OCI-LY7 (cell line): ENCODE measurements at places on chromosomes 6 and 20. TPM values are rescaled to one million over a fixed set of nuclear protein-coding genes. Genes with fewer than 3 reads are reported as not detected.

BIRC7 gene
- total RNA-seq: 0.39 and 0.42 TPM in 2 replicates

GRCh38 chr20:19964289-19965265 is 52.6 kb upstream of the NAA20 start:
- no peak for DNase-seq

DNA sequence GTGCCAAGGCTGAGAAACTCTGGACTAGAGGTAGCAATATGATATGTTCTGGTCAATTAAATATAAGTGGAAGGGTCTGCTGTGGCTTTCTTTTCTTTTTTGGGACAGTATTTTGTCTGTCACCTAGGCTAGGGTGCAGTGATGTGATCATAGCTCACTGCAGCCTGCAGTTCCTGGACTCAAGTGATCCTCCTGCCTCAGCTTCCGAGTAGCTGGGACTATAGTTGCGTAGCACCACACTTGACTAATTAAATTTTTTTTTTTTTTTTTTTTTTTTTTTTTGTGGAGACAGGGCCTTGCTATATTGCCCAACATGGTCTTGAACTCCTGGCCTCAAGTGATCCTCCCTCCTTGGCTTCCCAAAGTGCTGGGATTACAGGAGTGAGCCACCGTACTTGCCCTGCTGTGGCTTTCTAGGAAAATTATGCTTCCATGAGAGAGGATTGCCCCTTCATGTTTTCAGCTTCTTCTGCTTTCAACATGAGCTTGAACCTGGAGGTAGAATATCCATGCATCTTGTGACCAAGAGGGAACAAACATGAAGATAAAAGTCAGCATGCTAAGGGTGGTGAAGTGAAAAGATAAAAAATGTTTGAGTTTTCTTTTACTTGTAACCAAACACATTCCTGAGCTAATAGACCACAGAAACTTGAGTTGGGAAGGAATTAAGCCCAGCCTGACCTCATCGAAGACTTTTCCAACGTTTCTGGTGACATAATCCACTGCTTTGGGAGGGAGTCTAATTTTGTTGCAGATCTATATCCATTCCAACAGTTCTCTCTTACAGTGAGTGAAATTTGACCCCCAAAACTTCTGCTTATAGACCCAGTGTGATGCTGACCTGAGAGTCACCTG is 75.1 kb downstream of the CARMIL1 start:
- DNase-seq: no peak

DNA sequence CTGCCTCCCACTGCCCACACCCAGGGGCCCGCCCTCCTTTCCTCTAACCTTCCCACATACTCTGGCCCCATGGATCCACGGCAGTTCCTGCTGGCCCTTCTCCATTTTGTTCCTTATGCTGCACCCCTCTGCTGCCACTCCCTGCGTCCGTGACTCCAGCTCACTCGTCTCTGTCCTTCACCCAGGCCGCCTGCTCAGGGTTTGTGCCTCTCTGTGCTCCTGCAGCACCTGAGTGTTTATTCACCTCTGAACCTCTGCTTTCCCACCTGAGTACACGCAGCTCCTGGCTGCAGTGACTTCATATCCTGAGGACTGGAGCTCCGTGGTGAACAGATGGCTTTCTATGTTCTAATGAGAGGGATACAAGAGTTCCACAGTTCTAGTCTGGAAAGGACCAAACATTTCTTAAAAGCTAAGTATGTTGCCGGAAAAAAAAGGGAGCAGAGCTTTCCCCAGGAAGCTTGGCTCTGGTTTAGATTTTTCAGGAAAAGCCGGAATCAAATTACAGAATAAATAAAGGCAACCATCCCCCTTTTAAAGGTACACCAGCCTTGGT is 1.5 kb upstream of the GNRH2 start:
- no peak for DNase-seq

GCLC gene
- total RNA-seq: 27.8 and 30.4 TPM in 2 replicates

DNA sequence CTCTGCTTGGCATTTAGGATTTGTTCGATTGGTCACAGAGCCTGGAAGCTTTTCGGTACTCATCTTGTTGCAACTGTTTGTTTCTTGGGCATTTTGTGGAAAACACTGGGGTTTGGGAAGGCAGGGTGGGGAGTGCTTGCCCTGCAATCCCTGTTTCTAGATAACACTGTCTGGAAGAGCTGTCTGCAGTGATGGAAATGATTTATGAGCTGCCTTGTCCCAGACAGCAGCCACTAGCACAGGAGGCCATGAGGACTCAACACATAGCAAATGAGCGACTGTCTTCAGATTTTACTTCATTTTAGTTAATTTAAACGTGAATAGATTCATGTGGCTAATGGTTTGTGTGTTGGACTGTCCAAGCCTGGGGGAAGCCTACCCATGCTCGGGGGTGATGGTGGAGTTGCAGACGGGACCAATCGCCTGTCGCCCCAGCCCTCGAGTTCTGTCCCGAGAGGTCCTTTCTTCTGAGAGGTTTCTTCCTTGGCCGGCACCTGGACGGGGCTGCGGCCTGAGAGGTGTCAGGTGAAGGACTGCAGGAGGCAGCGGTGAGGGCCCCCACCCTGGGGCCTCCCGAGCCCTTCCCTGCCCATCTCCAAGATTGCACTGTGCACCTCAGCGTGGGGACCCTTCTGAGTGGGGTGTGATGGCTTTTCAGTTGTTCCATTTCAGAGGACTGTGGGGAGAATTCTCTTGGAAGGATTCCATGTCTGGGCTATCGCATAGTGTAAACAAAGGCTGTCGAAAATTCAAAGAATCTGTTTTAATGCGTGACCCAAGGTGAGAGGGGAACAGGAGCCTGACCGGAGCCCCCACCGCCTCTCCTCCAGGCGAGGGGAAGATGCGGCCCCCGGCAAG is 55.4 kb downstream of the SMOC2 start:
- DNase-seq: no peak

DNA sequence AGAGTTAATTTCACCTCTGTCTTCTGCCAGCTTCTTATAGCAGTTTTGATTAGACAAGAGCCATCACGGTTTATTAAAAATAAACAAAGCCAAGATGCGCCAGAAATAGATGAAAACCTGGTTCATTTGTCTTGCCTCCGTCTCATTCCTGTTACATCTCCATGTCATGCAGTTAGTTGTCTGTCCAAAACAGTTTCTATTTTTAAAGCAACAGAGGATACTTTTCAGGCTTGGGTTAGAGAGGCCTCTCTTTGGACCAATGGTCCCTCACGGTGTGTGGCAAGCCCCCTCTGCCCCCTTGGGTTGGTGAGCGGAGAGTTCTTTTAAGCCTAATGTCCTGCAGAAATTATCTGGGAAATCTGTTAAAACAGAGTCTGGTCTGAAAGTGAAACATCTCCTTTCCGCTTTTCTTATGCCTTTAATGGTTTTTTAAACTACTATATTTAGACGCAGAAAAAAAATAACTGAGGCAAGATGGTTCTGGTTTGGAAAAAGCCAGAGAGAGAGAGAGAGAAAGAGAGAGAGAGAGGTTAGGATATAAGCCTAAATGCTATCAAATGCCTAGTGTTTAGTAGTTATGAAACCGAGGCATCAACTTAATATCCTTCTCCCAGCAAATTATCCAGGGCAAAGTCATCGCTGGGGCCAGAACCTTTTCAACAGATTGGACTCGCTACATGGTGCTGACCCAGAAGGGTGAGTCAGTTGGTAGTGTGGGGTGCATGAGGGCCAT is 64.5 kb downstream of the ZDHHC14 start:
- DNase-seq: no peak

- DNase-seq: peak; percentile 0
Observed at GRCh38 chr6:8707956-8708772, 272.8 kb upstream of the SLC35B3 start.

- DNase-seq: no peak
Observed at GRCh38 chr6:5125152-5126006, 40.2 kb downstream of the PPP1R3G start.

GRCh38 chr20:24996449-24997377 is 4.2 kb upstream of the APMAP start:
- no peak for DNase-seq

GRCh38 chr6:130928158-130928912 is 101.1 kb downstream of the SMLR1 start:
- DNase-seq: no peak

UBD gene
- total RNA-seq: not detected in 2 replicates

GRCh38 chr6:85569323-85569722 is 24.3 kb downstream of the SNX14 start:
- DNase-seq: no peak

- no peak for DNase-seq
Observed at GRCh38 chr6:12163744-12164507, 126.2 kb upstream of the EDN1 start.

MRAP2 gene
- total RNA-seq: not detected in 2 replicates

DNA sequence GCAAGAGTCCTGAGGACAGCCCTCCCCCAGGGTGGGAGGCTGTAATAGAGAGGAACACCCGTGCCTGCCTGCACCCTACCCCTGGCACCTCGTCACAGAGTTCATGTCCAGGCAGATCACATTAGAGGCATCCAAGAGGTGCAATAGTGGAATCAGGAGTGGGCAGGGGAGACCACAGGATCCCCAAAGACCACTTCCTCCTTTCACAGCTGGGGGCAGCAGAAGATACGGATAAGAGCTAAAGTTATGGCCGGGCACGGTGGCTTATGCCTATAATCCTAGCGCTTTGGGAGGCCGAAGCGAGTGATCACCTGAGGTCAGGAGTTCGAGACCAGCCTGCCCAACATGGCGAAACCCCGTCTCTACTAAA is 1.5 kb upstream of the CAPN11 start:
- no peak for DNase-seq

DNA sequence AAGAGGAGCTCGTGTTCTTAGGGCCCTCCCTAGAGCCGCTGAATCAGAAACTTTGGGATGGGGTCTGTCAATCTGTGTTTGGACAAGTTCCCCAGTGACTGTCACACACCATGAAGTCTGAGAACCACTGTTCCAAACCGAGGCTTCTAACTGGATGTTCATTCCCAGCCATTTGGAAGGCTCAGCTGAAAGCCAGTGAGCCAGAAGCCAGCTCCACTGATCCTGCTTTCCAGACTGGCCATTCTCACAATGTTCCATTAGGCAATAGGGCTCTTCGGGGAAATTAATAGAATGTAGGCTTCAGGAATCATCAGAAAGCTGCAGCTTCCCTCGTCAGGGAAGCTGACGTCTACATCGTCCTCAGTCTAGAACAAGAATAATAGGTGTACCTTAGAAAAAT is 90.8 kb upstream of the QKI start:
- no peak for DNase-seq

GRCh38 chr6:38404900-38405556 is 234.7 kb downstream of the BTBD9 start:
- no peak for DNase-seq

KHDC1 gene
- total RNA-seq: 22.3 and 22.6 TPM in 2 replicates

DNA sequence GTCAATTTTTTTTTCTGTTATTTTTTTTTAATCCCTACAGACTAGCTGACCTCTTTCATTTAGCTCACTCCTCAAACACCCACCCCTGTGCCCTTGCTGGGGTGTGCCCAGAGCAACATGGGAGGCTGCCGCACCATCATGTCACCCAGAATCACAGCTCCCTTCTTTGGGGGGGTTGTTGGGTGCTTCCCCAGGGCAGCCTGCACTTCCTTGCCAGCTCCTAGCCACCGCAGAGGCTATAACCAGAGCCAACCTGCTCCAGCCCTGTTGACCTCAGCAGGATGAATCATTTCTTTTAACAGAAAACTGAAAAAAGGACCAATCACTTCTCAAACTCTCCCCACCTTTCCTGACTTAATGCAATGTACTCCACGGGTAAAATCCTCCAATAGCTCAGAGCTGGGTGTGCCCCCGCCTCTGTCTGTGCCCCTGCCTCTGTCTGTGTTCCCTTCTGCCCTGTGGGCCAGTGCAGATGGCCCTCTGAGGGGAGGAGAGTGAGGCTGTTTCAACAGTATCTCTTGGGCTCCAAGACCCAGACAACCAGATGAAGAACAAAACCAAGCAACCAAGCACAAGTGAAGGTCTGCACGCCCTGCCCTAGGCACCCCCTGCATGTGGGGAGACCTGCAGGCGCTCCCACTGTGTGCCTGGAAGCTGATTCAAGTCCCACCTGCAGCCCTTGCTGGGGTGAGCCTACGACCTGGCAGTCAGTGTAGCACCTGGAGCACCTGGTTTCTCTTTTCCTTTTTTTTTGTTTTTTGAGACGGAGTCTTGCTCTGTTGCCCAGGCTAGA is 67.7 kb downstream of the PYGB start:
- DNase-seq: no peak

- no peak for DNase-seq
Observed at GRCh38 chr6:50973464-50973863, 154.8 kb downstream of the TFAP2B start.

RPRD1B gene
- total RNA-seq: 67.3 and 67.9 TPM in 2 replicates

CCN6 gene
- not detected in 2 replicates for total RNA-seq

DNA sequence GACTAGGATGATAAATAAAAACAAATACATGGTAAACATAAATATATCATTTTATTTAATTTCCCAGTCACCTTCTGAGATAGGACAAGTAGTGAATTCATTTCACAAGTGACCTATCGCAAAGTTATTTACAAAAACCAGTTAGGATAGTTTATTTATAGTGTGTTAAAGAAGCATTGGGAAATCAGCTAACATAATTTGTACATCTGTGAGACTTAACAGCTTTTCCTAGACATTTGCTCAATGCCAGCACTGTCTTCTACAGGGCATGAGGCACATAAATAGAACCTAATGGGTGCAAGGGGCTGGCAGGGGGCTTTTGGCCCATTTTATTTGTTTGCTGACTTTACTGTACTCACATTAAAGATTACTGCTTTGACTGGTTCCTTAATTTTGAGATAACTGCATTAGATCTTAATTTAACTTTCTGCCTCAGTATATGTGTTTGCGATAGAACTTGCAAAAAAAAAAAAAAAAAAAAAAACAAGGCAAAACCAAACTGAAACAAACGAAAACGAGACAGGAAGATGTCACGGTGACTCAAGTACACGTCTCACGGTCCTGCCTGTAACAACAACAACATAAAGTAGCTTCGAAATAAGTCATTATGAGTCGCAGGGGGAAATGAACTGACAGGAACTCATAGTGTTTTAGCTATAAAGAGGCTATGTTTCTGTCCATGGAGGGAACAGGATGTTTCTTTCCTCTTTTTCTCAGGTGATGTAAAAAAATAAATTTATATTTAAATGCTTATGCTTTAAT is 133.7 kb upstream of the GMDS start:
- peak; percentile 4 for DNase-seq

GINM1 gene
- 38.1 and 40.0 TPM in 2 replicates for total RNA-seq

GRCh38 chr6:15145821-15146220 is 100.0 kb upstream of the JARID2 start:
- DNase-seq: no peak

FLRT3 gene
- total RNA-seq: not detected in 2 replicates
